ENCODE measurements at places on chromosomes 5 and 9. TPM values are rescaled to one million over a fixed set of nuclear protein-coding genes. Genes with fewer than 3 reads are reported as not detected.

The LCN12 gene
- total RNA-seq: 4.1 TPM

DNA sequence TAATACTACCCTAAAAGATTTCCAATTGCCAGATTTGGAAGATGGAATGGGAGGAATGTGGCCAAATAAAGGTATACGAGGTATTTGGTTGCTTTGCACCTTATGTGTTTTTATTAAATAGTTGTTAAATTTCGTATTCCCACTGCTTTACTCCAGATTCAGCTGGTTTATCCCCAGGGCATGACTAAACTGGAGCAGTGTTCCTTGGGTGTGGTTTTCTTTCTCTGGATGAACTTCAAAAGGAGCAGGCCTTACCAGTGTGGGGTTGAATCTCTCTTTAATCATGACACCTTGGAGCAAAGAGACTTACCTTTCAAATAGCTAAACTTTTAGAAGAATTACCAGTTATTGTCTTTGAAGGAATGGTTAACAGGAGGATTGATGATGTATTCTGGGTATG lies 121.7 kb upstream of the BNC2 start:
- no peaks in the 10 kb centered on the region for H3K4me1 ChIP-seq
- H3K4me3 ChIP-seq: no peak overlapping the region
- no peaks in the 10 kb centered on the region for H3K27me3 ChIP-seq
- no peaks in the 10 kb centered on the region for H3K36me3 ChIP-seq
- DNase-seq: no peak

The ZNF346 gene
- 31.5 TPM for total RNA-seq

DNA sequence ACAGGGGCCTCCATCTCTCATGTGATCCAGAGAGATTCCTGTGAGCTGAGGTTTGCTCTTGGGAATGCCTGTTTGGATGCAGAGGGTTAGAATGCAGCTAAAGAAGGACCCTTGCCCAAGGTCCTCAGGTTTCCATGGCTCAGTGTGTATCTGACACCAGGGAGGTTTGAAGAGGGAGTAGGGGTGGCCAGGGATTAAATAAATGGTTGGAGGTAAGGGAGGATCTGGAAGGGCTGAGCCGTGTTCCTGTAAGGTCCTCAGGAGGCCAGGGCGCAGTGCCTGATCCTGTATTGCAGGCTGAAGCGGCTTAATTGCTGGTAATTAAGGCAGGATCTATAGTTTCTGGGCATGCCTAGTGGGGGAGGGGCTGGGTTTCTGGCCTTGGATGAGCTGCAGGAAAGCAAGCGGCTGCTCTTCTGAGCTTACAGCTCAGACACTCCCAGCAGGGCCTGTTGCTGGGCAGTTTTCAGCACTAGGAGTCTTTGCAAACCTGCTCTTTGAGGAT lies 41.5 kb upstream of the MAP1B start:
- H3K36me3 ChIP-seq: no peaks in the 10 kb centered on the region
- H3K4me3 ChIP-seq: no peak overlapping the region
- DNase-seq: peak; percentile 22

GRCh38 chr5:56479126-56479525 lies 246.0 kb upstream of the ANKRD55 start:
- H3K27me3 ChIP-seq: no peaks in the 10 kb centered on the region
- H3K27ac ChIP-seq: no peak overlapping the region
- no peaks in the 10 kb centered on the region for H3K36me3 ChIP-seq
- H3K4me3 ChIP-seq: no peak overlapping the region
- peaks cover 2% of the 10 kb centered on the region for H3K4me1 ChIP-seq

The PDLIM4 gene
- 7.3 TPM for total RNA-seq

- no peaks in the 10 kb centered on the region for H3K36me3 ChIP-seq
- no peak for DNase-seq
- H3K27ac ChIP-seq: no peak overlapping the region
- H3K27me3 ChIP-seq: no peaks in the 10 kb centered on the region
These were observed 4.1 kb upstream of the ASPN start for GRCh38 chr9:92486371-92486770.

- no peaks in the 10 kb centered on the region for H3K27me3 ChIP-seq
- no peak overlapping the region for H3K27ac ChIP-seq
- no peak overlapping the region for H3K4me3 ChIP-seq
- DNase-seq: no peak
- no peaks in the 10 kb centered on the region for H3K4me1 ChIP-seq
- no peaks in the 10 kb centered on the region for H3K36me3 ChIP-seq
These were observed 8.3 kb upstream of the COMMD10 start for GRCh38 chr5:116076496-116076895.

GRCh38 chr5:75023368-75024159 lies 28.8 kb downstream of the GCNT4 start:
- H3K27ac ChIP-seq: no peak overlapping the region
- H3K27me3 ChIP-seq: no peaks in the 10 kb centered on the region
- no peak for DNase-seq
- H3K4me3 ChIP-seq: no peak overlapping the region

- no peak overlapping the region for H3K27ac ChIP-seq
- no peaks in the 10 kb centered on the region for H3K4me1 ChIP-seq
- H3K36me3 ChIP-seq: no peaks in the 10 kb centered on the region
- H3K27me3 ChIP-seq: no peaks in the 10 kb centered on the region
- H3K4me3 ChIP-seq: no peak overlapping the region
- no peak for DNase-seq
These were observed 10.4 kb upstream of the SH3TC2 start for GRCh38 chr5:149073213-149073612.

The GHR gene
- total RNA-seq: 23.8 TPM

DNA sequence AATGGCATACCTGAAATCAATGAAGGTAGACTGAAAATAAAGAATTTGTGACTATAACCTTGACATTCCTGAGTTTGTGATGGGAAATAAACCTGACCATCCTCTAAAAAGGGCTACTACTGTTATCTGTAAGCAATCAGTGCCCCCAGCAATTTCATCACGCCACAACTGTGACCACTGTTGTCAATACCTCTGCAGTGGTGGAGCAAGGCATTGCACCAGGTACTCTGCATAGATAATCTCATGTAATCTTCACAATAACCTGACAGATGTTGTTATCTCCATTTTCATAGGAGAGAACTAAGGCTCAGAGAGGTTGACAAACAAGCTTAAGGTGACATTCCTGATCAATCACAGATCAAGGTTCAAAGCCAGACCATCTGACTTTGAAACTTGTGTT lies 38.5 kb upstream of the FRRS1L start:
- no peaks in the 10 kb centered on the region for H3K4me1 ChIP-seq
- H3K4me3 ChIP-seq: no peak overlapping the region
- H3K27me3 ChIP-seq: no peaks in the 10 kb centered on the region
- no peak overlapping the region for H3K27ac ChIP-seq
- no peaks in the 10 kb centered on the region for H3K36me3 ChIP-seq

DNA sequence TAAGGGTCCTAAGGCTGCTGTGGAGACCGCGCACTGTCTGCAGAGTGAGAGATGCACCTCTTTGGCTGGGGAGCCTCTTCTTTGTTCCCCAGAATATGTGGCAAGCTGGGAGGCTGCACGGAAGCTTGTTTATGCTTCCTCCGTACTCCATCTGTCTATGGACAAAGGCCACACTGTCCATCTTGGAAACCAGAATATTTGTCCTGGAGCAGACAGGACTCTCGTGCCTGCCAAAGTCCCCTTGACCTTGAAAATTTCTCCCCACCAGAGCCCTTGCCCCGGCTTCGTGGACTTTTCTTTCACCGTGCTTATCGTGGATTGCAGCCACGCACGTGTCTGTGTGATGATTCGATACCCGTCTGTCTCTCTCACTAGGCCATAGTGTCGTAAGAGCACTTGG lies 147.4 kb downstream of the NSG2 start:
- no peaks in the 10 kb centered on the region for H3K27me3 ChIP-seq
- no peak for DNase-seq
- no peaks in the 10 kb centered on the region for H3K36me3 ChIP-seq
- H3K4me3 ChIP-seq: no peak overlapping the region

The CDH9 gene
- not detected for total RNA-seq

- no peak overlapping the region for H3K27ac ChIP-seq
- no peaks in the 10 kb centered on the region for H3K27me3 ChIP-seq
- H3K36me3 ChIP-seq: no peaks in the 10 kb centered on the region
- H3K4me1 ChIP-seq: peaks cover 2% of the 10 kb centered on the region
- no peak for DNase-seq
These were observed 38.1 kb downstream of the ITGA1 start for GRCh38 chr5:52825826-52826225.

GRCh38 chr5:1557114-1557873 lies 33.5 kb upstream of the LPCAT1 start:
- H3K4me1 ChIP-seq: peaks cover 3% of the 10 kb centered on the region
- H3K4me3 ChIP-seq: no peak overlapping the region
- no peak for DNase-seq
- H3K27ac ChIP-seq: no peak overlapping the region

- H3K27ac ChIP-seq: no peak overlapping the region
- H3K36me3 ChIP-seq: no peaks in the 10 kb centered on the region
- no peak overlapping the region for H3K4me3 ChIP-seq
- H3K4me1 ChIP-seq: no peaks in the 10 kb centered on the region
- no peak for DNase-seq
These were observed 145.3 kb upstream of the FST start for GRCh38 chr5:53335115-53335514.

DNA sequence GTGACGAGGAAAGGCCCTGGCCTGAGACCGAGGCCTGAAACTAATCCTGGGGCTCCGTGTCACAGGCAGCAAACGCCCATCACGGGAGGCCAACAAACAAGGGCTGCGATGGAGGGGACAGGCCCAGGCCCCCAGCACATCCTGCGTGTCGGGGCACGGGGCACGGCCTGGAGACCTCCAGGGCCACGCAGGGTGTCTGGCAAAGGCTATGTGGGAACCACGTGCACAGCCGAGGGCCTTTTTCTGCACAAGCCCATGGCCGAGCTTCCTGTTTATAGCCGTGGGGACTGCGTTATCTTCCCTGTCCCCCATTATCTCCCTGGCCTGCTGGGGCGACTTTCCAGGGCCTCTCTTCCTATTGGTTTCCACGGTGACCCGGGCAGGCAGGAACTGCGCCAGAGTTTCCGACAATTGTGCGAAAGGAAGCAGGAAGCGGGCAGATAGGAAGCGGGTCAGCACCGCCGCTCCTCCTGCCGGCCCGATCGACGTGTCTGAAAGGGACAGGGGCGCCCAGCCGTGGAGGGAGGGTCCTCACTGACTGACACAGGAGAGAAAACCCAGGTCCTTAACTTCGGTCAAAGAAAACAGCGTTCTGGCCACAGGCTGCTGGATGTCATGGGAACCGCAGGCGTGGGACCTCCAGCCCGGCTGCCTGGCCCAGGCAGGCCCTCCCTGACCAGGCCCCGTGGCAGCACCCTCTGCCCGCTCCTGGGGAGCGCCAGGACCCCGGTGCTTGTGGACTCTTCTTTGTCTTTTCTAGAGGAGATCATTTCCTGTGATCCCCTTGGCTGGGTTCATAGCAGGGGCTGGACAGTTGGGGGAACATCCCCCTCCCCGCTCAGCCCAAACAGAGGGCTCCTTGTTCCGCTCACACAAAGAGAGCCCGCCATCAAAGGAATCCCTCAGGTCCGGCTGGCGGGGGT lies 29.1 kb upstream of the SEC16A start:
- H3K27me3 ChIP-seq: no peaks in the 10 kb centered on the region
- H3K36me3 ChIP-seq: peaks cover 34% of the 10 kb centered on the region
- H3K4me1 ChIP-seq: no peaks in the 10 kb centered on the region

The ELOVL7 gene
- 5.9 TPM for total RNA-seq

- H3K27ac ChIP-seq: no peak overlapping the region
- peak; percentile 58 for DNase-seq
- H3K36me3 ChIP-seq: peaks cover 20% of the 10 kb centered on the region
- no peaks in the 10 kb centered on the region for H3K27me3 ChIP-seq
These were observed 8.8 kb downstream of the PRXL2C start for GRCh38 chr9:96646081-96646991.

The ASPN gene
- total RNA-seq: 1.4 TPM

- no peaks in the 10 kb centered on the region for H3K36me3 ChIP-seq
- DNase-seq: peak; percentile 50
- H3K27me3 ChIP-seq: no peaks in the 10 kb centered on the region
- no peak overlapping the region for H3K27ac ChIP-seq
- no peak overlapping the region for H3K4me3 ChIP-seq
- no peaks in the 10 kb centered on the region for H3K4me1 ChIP-seq
These were observed 466.1 kb downstream of the TLR4 start for GRCh38 chr9:118170032-118170955.

DNA sequence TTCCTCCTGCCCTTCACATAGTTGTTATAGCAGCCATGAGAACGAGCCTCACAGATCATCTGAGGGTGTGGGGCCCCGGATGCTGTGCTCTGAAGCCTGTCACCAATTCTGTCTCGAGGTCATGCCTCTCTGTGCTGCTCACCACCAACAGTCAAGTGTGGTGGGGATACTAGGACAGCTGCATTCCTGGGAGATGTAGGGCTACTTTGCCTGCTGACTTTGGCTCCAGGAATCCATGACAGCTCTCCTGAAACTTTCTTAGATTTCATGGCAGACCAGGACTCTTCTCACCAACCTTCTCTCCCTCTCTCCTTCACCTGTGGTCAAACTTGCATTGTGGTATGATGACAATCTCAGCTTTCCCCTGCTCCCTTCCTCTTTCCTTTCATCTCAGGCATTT lies 395.9 kb downstream of the PSAT1 start:
- H3K27me3 ChIP-seq: peaks cover 3% of the 10 kb centered on the region
- no peaks in the 10 kb centered on the region for H3K36me3 ChIP-seq
- DNase-seq: no peak
- no peak overlapping the region for H3K27ac ChIP-seq
- H3K4me1 ChIP-seq: no peaks in the 10 kb centered on the region

The HCN1 gene
- total RNA-seq: 0.06 TPM

GRCh38 chr5:180718810-180719453 lies 20.9 kb downstream of the OR2Y1 start:
- H3K4me3 ChIP-seq: no peak overlapping the region
- H3K27me3 ChIP-seq: no peaks in the 10 kb centered on the region
- H3K27ac ChIP-seq: no peak overlapping the region
- H3K36me3 ChIP-seq: no peaks in the 10 kb centered on the region

The QRFP gene
- not detected for total RNA-seq

The UBE2B gene
- total RNA-seq: 119 TPM

GRCh38 chr5:172871536-172871935 lies 37.5 kb downstream of the ERGIC1 start:
- no peak for DNase-seq
- peaks cover 55% of the 10 kb centered on the region for H3K4me1 ChIP-seq
- no peaks in the 10 kb centered on the region for H3K27me3 ChIP-seq

- no peaks in the 10 kb centered on the region for H3K27me3 ChIP-seq
- H3K36me3 ChIP-seq: peaks cover 31% of the 10 kb centered on the region
- H3K4me1 ChIP-seq: peaks cover 4% of the 10 kb centered on the region
These were observed 1.7 kb downstream of the INPP5E start for GRCh38 chr9:136437839-136438547.

The BSPRY gene
- total RNA-seq: 12.7 TPM

The RPL35 gene
- 1,099 TPM for total RNA-seq

The OR1J2 gene
- not detected for total RNA-seq

- H3K36me3 ChIP-seq: no peaks in the 10 kb centered on the region
- H3K4me3 ChIP-seq: no peak overlapping the region
- DNase-seq: no peak
These were observed 190.9 kb downstream of the RFK start for GRCh38 chr9:76203373-76203772.

DNA sequence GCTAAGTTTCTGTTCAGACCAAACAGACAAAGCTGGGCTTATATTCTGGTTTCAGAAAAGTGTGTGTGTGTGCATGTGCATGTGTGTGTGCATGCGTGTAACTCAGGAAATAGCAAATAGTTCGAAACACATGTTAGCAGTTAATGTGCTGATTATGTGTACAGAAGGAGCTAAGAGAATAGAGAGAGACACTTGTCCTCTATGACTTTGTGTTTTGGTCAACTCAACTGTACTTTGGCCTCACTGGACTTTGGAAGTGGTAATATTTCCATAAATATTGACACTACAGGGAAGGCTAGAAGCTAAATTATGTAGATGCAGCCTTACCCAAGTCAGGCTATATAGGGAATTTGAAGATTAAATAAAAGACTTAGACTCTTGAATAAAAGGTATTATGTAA lies 155.5 kb downstream of the RAB3C start:
- no peaks in the 10 kb centered on the region for H3K36me3 ChIP-seq
- DNase-seq: no peak
- H3K27me3 ChIP-seq: no peaks in the 10 kb centered on the region

Measured in lung (tissue), 17 donors.